CD4-positive, alpha-beta T cell treated with Interleukin-21 for 1 hour (primary cell): ENCODE measurements at places on chromosomes 12 and 14.

GRCh38 chr14:43169722-43170121 is 1337.4 kb downstream of the FSCB start:
- DNase-seq: no peak

GRCh38 chr12:111141205-111141604 is 220.8 kb upstream of the MYL2 start:
- no peak for DNase-seq

DNA sequence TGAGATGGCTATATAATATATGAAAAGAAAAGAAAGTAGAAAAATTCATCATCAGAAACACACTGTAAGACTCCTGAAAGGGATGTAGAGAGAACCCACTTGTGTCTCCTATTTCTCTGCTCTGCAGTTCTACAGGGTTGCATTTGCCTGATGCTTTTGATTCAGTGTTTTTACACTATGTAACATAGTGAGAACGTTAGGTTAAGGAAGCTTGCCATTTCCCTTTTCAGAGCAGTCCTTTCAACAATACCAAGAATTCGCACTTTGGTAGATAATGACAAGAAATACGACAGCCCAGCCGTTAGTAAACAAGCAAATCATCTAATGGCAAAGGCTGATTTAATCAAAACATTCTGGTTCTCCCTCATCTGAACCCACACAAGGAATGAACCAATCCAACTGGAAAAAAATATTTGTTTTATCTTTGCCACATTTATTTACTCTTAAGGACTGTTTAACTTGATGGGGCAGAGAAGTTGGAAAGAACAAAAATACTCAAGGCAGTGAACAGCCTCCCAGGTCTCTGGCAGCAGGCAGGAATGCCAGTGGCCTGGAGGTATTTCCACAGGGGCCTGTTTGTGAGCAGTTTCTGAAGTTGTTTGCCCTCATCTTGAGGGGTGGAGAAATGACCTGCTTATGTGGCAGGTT is 30.8 kb upstream of the SOCS2 start:
- DNase-seq: no peak

GRCh38 chr12:133057446-133057845 is 20.1 kb downstream of the ZNF84 start:
- no peak for DNase-seq

DNA sequence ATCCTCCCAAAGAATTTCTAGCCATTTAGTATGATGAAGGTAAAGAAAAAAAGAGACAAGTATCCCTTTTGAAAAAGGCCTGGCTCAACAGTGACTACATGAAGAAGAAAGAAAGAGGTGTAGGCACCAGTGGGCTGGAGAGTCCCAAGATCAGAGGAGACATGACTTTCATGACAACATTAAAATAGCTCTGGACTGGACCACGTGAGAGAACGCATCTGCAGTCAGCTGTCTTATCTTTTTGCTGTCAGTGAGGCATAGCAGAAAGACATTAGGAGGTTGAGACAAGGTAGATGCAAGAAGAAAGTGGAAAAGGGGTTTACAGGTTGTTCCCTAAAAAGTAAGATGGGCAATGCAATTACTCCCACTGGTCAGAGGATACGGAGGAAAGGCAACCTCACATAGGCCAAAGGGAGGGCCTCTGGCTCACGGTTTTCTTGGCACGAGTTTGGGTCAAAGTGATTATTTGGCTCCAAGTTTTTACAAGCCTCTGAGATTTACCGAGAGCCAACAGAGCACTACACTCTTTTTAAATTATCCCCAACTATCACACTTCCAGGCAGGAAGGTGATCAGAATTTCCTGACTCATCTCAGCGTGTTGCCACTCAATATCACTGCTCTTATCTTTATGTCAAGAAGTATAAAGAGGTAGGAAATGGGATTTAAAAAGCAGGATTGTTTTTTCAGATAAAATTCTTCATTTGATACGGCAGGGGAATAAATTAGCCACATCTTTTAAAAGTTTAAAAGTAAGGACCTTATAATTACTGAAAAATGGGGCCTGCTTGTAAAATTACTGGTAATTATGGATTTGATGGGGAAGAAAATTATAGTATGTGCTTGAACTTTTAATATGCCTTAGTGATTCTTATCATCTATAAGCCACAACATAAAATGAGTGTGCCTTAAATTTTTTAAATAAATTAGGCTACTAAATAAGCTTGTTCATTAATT is 29.2 kb downstream of the TMTC1 start:
- DNase-seq: no peak

- no peak for DNase-seq
Observed at GRCh38 chr12:94057262-94058151, 90.9 kb upstream of the PLXNC1 start.

GRCh38 chr12:29703528-29703927 is 80.2 kb downstream of the TMTC1 start:
- DNase-seq: no peak

- DNase-seq: no peak
Observed at GRCh38 chr12:104138797-104139152, 765 bp upstream of the NFYB start.

- DNase-seq: no peak
Observed at GRCh38 chr12:9604287-9604686, 3.4 kb downstream of the KLRB1 start.

DNA sequence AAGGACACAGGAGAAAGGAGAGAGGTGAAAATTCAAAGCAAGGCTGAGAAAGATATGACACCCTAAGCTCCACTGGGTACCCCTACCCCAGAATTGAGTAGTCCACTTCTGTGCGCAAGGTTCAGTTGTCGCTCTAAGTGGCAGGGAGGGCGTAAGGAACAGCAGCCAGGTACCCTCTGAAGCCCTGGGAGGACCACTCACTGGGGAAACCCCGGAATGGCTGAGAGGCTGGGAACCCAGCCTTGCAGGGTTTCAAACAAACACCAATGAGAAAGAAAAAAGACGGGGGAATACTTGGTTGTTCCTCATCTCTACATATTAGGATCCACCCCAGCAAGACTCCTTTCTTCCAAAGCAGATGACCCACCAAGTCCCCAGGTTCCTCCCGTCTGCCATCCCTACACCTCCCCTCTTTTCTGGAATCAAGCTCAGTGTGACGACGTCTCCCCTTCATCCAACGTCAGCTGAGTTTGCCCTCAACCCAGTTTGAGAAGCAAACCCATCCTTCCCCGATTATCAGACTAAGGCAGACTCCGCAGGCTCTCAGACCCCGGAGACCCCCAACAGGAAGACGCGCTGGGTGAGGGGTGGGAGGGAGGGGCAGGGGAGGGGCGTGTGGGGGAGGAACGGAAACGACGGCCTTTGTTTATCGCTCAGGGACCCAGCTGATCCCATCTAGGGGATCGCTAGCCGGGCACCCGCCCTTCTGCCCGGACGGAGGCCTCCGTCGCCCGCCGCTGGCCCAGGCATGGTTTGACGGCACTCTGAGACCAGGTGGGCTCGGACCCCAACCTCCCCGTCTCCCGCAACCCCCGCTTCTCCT is 795 bp downstream of the LMBR1L start:
- peak; percentile 33 for DNase-seq

- DNase-seq: no peak
Observed at GRCh38 chr12:45010059-45010458, 40.8 kb downstream of the DBX2 start.

DNA sequence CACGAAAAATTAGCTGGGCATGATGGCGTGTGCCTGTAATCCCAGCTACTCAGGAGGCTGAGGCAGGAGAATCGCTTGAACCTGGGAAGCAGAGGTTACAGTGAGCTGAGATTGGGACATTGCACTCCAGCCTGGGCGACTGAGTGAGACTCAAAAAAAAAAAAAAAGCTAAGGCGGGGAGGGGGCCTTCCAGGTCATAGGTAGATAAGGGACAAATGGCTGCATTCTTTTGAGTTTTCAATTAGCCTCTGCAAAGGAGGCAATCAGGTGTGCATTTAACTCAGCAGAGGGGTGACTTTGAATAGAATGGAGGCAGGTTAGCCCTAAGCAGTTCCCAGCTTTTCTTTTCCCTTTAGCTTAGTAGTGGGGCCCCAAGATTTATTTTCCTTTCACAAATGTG is 743 bp upstream of the AACS start:
- no peak for DNase-seq

GRCh38 chr12:102883204-102883799 is 33.7 kb downstream of the PAH start:
- DNase-seq: peak; percentile 17

GRCh38 chr12:107241411-107241810 is 148.1 kb upstream of the CRY1 start:
- no peak for DNase-seq
